Effector CD4-positive, alpha-beta T cell (primary cell): ENCODE measurements at places on chromosomes 3 and 15.

DNA sequence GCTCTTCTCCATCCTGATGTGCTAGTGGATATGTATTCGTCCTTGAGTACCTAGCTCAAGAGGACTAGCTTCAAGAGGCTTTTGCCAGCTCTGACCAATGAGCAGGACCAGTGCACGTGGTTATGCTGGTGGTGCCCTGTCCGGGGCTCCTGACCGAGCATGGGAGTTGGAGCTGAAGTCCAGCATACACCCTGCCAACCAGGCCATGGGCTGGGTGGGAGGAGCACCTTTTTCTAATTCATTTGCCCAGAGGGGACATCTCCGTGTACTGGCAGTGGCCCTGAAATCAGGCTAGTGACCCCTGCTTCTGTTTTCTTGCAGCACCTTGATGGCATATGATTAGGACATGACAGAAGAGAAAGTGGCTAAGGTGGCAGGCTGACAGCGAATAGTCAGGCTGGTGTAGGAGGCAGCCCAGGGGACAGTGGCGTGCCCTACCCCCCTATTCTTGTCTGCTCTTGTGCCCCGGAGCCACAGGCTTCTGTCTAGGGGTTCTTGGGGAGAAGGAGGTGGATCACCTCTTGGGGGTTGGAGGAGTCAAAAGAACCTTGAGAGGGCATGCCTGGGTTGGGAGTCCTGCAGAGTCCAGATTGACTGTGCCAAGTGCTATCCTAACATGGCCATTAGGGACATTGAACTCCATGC is 16.5 kb downstream of the PODXL2 start:
- no peak for DNase-seq

DNA sequence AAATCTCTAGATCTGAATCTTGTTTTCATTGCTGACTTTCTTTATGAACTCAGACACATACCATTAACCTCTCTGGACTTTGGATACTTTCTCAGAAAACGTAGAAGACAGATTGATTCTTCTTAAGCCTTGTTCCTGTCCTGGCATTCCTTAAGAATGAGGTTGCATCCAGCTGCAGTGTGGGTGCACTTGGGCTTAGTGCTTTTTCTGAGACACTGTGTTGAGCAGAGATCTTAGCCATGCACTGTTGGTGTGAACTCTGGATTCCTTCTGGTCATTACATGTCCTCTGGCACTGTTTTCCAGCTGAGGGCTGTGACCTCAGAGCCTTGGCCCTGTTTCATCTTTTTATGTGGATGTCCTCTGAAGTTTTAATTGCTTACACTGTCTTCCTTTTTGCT is 428.3 kb downstream of the CNTN4 start:
- DNase-seq = no peak

GRCh38 chr15:70670680-70671079 is 92.7 kb downstream of the UACA start:
- no peak for DNase-seq

DNA sequence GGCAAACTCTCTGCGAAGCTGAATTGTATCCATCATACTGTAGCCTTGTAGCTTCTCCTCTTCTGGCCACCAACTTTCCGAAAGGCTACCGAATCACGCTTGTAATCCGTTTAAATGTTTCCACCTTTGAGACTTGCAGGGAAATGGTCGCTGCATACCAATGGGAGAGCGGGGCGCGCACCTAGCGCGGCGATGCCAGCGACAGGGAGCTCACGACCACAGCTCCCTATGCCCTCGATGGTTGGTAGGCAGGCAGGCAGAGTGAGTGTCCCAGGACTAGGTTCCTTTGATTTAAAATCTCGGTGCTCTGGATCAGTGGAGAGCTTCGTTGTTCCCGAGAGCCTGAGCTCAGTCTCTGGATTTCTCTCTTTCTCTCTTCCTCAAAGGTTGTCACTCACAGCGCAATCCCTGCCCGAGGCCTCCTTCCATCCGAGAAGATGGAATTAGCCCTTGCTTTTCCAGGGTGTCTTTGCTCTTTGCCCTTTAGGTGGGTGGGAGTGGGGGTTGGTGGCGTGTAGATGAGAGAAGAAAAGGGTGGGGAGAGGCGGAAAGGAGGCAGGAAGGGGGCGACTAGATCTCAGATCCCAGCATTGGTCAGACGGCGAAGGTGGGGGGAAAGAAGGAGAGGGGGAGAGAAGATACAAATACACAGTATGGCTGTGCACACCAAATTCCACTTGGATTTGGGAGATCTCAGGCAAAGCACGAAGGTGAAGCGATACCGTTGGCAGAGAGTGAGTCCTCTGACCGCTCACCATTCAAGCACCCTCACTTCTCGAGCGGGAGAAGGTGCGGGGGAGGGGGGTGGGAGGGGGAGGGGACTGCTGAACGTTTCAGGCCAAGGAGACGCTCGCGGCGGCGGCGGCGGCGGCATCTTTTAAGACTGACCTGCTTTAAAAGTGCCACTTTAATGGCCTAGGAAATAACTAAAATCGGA is at the start of gene SLITRK3:
TSS of gene SLITRK3 (minus strand) at position 745 of the 937 bp plus-strand sequence. CDS start 5,554 bp downstream, outside the sequence.
- DNase-seq = no peak

DNA sequence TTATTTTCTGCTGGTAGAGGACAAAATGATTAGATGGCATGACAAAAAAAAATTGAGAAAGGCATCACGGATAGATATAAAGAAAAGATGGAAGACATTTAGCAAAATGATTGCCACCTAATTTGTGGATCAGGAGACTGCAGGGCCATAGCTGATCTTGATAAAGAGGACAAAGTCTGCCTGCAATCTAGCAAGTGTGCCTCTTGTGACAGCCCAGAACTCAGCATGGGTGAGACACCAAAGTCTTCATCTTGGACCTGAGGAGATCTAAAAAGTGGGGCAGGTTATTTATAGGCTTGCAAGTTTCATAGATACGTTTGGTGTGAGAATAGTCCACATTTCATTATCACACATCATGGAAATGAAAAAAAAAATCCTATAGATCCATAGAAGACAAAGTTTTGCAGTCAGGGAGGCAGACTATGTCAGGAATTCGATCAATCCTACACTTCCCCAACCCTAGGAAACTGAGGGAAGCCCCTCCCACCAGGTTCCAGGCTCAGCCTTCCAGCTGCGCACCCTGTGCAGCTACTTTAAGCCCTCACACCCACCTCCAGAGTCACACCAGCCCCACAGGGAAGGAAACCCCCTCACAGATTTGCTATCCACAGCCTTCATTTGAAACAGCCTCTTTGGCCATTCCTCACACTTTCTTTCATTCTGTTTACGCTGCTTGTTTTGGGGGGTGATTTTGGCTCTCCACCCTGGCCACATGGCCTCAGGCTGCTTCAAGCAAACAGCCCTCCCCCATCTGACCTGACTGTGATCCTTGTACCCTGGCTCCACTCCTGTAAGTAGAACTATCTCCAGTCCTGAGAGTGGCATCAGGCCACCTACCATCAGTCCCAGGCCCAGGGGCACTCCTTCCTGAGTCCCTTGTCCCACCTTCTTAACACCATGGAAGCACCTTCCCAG is 28.1 kb upstream of the KLHL6 start:
- no peak for DNase-seq
